ENCODE measurements at places on chromosomes 2 and 18. TPM values are rescaled to one million over a fixed set of nuclear protein-coding genes. Genes with fewer than 3 reads are reported as not detected.

DNA sequence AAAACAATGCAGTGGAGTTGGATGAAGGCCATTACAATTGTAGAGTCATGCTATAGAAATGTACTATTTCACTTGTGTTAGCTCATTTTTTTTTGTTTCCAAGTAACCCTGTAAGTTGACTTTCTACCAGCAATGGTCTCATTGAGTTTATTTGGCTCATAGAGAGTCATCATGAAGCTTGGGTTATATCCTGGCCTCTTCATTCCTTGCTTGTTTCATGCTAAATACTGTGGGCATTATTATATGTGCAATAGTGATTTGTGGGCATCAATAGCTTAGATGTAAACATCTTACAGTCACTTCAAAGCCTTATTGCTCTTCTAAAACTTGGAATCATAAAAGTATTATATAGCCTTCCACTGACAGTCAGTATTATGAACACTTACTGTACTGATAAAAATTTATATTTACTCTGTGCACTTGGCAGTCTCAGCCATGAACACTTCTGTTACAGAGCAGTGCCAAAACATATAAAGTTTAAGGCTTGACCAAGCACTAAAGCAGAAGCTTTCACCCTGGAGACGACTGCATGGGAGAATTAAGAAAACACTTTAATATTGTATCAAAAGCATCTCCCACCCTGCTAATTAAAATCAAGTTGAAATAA, 751.2 kb downstream of the SATB2 start:
- peak; percentile 9 for DNase-seq

DNA sequence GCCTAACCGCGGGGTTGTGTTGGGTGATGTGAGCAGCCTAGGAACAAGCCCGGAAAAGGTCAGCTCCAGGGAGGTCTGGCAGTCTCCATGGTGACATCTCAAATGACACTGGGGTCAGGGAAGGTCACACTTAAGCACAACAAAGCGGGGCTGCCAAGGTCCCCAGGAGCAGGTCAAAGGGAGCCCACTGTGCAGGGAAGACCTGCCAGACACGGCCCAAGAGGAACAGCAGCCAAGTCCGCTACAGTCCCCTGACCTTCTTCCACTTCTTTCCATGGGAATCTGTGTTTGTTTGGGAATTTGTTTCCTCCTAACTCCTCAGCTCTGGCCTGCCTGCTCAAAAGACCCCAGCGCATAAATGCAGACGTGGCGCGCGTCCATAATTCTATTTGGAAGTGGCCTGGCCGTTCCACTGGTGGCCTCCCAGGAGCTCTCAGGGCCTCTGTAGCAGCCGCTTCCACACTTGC, 232.1 kb upstream of the COPS8 start:
- no peak for DNase-seq

GRCh38 chr18:21110713-21111345, 784 bp downstream of the ROCK1 start:
- peak; percentile 47 for DNase-seq

GRCh38 chr2:237524631-237525030, 37.6 kb downstream of the MLPH start:
- DNase-seq = no peak

- no peak for DNase-seq
Observed at GRCh38 chr2:109614715-109615636, 812 bp downstream of the SOWAHC start.

GRCh38 chr18:42850174-42851083, 265.1 kb downstream of the RIT2 start:
- no peak for DNase-seq

DNA sequence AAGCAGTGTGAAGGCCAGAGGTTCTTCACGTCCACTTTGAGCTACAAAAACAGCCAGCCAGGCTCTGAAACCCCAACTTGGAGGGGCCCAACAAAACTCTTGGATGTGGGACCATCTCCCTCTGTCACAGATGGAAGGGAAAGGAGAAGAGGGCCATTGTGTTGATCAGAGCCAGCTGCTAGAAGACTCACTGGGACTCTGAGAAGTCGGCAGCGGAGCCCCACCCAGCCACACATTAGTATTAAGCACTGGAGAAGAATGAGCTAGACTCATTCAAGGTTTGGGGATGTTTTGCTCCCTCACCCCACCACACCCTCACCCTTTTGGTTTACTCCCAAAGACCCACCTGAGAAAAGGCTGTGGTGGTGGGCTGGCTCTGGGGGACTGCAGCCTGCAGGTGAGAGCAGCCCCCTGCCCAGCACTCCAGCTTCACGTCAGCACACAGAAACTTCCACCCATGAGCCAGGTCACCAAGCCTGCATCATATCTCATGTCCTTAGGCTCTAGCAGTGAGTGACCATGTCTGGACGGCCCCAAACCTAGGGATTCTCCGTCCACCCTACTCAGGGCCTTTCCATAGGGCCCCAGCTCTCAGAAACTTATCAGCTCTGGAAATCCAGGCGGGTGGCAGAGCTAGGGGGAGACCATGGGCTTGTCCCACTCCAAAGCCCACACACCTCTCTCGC, 12.6 kb downstream of the TEX51 start:
- DNase-seq = no peak

GRCh38 chr2:110934948-110935347, 185.8 kb upstream of the BCL2L11 start:
- no peak for DNase-seq

DNA sequence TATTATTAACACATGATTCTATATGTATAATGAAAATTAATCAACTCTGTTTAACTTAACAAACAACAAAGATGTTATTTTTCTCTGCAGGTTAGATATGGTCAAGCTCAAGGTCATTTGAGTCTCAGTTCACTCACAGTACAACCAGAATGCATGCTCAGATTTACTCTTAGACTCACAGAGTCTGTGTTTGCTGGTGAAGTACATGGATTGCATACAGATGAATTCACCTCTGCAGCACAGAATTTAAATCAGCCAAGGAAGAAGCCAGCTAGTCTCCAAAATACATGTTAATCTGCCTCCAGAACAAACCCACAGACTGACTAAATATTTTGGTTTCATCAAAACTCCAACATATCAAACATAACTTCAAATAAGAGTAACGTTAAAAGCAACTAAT, 424.5 kb downstream of the RAD51AP2 start:
- DNase-seq = no peak

DNA sequence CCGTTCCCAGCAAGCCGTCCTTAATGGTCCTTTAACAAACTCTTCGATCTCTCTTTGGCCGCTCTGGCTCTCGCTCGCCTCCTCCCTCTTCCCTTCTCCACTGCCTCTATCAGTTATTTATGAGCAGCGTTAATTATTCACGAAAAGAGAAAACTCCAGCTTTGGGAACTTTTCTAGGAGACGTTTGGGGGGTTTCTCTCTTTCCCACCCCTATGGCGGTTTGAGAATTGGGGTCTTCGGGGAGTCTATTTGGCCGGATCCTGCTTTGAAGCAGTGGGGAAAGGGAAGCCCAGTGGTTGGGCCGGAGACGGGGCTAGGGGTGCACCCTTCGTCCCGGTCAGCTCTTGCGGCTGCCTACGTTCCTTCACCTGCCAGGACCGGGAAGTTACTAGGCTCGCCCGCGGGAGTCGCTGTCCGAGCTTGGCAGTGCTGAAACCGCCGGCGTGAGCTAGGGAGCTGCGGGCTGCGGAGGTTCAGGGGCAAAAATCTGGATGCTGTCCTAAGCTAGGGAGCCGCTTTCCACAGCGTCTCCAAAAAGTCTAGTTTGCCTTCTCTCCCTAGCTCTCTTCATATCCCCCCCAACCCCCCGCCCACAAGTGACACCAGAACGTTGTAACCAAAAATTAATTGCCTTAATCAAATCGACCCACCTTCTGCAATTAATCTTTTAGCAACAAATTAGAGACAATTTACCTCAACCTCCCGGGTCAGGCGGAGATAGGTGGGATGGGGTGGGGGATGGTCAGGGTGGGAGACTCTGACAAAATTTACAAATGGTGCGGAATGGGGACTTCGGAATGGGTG, 8.9 kb upstream of the SKOR2 start:
- DNase-seq = peak; percentile 30

GRCh38 chr2:169131587-169132512, 62.5 kb downstream of the DHRS9 start:
- peak; percentile 43 for DNase-seq

GRCh38 chr2:1671916-1672315, 72.4 kb downstream of the PXDN start:
- DNase-seq = no peak

DNA sequence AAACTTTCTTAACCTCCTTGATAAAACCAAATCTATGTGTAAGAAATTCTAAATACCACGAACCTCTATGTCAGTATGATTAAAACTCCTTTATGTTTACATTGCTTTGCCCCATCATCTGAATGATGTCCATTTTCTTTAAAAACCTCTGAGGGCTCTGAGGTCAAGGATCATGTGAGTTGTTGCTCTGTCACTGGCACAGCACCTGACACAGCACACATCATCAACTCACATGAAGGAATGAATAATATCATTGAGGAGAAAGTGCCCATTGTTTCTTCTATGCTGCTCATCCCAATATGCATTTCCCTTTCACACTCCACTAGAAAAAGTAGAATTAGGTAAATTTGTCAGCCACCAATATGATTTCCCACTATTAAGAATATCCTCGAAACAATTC, 1178.7 kb upstream of the NRXN1 start:
- DNase-seq = no peak

DNA sequence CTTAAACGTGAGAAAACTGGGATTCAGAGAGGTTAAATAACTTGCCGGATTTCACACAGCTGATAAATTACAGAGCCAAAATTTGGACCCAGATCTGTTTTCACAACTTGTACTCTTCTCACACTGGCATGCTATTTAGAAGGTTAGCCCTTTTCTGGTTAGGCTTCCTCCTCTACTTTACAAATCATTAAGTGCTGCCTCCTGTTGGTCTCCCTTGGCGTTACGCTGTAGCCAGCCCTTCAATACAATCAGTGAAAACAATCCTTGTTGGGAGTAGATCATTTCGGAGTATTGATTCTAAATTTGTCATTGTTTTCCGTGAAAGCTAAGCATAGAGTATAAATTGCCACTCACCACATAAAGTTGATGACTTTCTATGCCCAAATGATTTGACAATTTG, 153.5 kb downstream of the ARHGAP15 start:
- no peak for DNase-seq

- DNase-seq = no peak
Observed at GRCh38 chr2:150101947-150102346, 385.5 kb downstream of the RND3 start.

DNA sequence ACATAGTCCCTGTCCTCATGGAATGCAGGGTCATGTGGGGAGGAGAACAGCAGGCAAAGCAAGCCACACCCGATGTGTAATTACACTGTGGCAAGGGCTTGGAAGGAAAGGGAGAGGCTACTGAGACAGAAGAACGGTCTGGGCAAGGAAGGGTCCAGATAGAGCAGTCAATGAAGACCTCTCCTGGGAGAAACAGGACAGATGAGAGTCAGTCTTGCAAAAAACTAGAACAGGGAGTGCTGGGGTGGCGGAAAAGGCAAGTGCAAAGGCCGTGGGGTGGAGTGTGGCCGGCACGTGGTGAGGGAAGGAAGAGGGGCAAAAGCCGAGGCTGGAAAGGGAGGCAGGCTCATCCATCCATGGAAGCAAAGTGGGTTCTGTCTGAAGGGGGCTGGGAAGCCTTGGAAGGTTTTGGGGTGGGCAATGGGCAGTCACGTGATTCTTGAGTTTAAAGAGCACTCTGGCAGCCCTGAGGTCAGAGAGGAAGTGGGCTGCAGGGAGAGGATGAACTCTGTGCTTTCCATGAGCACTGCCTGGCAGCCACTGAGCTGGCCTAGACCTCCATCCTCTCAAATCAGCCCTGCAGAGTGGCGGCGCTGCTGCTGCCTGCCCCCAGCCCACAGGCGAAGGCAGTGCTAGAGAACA, 182.2 kb downstream of the INHBB start:
- no peak for DNase-seq

GRCh38 chr2:90645-91312, 44.5 kb upstream of the FAM110C start:
- no peak for DNase-seq

- no peak for DNase-seq
Observed at GRCh38 chr2:68559692-68560091, 83.7 kb upstream of the PROKR1 start.

GRCh38 chr18:48335829-48336228, 73.4 kb downstream of the ZBTB7C start:
- DNase-seq = no peak

DNA sequence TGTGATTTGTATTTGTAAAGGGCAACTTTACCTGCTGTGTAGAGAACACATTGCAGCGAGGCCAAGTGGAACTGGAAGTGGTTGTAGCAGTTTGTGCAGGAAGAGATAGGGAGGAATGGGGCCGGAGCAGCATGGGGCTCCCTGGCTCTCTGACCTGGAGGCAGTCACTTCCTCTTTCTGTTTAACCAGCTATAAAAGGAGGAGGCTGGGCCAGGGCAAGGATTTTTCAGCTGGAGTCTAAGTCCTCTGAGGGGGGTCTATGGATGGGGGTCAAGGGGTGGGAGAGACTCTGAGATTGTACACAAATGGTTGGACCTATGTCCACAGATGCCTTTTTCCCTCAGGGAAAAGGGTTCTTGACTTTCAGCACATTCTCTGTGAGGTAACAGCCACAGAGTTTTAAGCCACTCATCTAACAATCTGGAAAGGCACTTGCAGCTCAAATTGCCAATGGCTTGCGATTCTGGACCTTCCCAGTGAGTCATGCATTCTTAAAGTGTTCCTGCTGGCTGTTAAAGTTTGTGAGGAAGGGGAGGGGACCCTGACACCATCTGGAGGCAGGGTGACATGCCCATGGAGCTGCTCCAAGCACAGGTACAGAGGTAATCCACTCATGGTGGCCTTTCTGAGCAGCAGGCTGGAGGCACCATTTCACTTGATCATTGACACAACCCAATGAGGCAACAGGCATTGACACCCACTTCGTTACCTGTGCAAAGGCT, 347.0 kb downstream of the CYRIA start:
- no peak for DNase-seq

- no peak for DNase-seq
Observed at GRCh38 chr2:230794497-230794896, 70.2 kb upstream of the ITM2C start.

DNA sequence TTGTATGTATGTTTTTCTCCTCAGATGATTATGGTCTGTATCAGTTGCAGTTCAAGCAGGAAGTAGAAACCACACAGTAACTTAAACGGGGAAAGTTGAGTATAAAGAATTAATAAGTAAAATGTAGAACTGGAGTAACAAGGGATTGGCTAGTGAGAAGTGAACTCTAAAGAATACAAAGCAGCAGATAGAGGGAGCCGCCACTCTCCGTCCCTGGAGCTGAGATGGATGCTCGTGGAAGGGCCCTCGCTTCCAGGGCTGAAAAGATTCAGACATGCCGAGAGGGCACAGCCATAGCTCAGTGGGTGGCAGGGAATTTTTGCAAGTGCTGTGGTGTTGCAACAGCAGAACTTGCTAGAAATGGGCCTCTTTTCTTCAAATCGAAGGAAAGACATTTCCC, 155.8 kb downstream of the COL6A3 start:
- no peak for DNase-seq

CCL20 gene
- 0.75 TPM for polyA plus RNA-seq

MAB21L4 gene
- polyA plus RNA-seq = 2.3 TPM

ABCG8 gene
- not detected for polyA plus RNA-seq

SERPINB11 gene
- polyA plus RNA-seq = not detected

TM4SF20 gene
- not detected for polyA plus RNA-seq

OTX1 gene
- polyA plus RNA-seq = 1.1 TPM

MC4R gene
- 0.21 TPM for polyA plus RNA-seq

KCNS3 gene
- 6.4 TPM for polyA plus RNA-seq

CWC22 gene
- polyA plus RNA-seq = 24.3 TPM

FMNL2 gene
- 25.2 TPM for polyA plus RNA-seq

ZNF516 gene
- 30.5 TPM for polyA plus RNA-seq

DSG1 gene
- not detected for polyA plus RNA-seq

UPP2 gene
- polyA plus RNA-seq = not detected

UGT1A9 gene
- not detected for polyA plus RNA-seq

GCG gene
- 40.2 TPM for polyA plus RNA-seq
